ENCODE measurements at places on chromosomes 1 and 21.

DNA sequence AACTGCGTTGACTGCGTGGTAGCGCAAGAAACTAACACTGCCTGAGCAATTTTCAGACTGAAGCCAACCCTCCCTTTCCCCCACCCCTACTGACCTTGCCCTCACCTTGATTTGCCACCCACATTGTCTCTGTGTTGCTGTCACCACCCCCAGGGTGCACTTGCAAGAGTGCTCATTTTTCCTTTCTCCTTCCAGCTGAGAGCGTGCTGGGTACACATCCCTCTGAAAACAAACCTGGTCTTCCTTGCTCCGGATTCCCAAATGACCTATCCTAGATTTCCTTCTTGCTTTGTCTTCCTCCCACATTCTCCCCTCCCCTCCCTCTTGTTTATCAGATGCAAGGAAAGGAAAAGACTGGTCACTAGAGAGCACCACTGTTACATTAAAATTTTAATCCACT is 24.2 kb downstream of the MPZ start:
- DNase-seq: no peak

GRCh38 chr1:231793893-231794292 is 167.3 kb downstream of the DISC1 start:
- DNase-seq: no peak

- DNase-seq: peak; percentile 12
These were observed 726 bp upstream of the CYB5R1 start for GRCh38 chr1:202967684-202968281.

GRCh38 chr1:193542690-193543089 is 356.3 kb upstream of the B3GALT2 start:
- no peak for DNase-seq

- DNase-seq: peak; percentile 57
These were observed 47.8 kb downstream of the ITPKB start for GRCh38 chr1:226691247-226691646.

DNA sequence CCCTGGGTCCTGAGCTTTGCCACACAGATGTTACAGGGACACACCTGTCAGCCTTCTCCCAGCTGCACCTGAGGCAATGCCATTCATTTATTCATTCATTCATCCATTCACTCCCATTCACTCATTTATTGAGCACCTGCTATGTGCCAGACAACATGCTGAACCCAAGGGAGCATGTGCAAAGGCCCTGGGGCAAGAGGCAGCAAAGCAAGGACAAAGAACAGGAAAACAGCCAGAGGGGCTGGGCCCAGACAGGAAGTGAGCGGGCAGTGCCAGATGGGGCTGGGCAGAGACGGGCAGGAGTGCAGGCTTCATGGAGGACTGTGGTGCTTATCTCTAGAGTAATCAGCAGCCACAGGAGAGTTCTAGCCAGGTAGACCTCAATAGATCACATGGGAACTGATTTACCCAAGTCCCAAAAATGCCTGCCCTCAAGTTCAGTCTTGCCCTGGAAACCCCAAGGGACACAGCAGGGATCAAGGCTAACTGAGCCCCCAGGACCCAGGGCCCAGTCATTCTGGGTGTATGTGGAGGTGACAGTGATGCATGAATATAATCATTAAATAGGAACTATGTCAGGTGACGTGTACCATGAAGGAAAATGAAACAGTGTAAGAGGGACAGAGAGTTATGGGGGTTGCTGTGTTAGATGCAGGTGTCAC is 530.3 kb downstream of the MATN1 start:
- DNase-seq: no peak

- DNase-seq: no peak
These were observed 6.0 kb downstream of the COL9A2 start for GRCh38 chr1:40310983-40311642.

GRCh38 chr1:247079141-247079874 is 697 bp upstream of the ZNF670 start:
- peak; percentile 17 for DNase-seq

GRCh38 chr1:192516776-192517297 is 58.7 kb upstream of the RGS1 start:
- DNase-seq: peak; percentile 59

- DNase-seq: no peak
These were observed 542.5 kb upstream of the PKN2 start for GRCh38 chr1:88141499-88142074.

DNA sequence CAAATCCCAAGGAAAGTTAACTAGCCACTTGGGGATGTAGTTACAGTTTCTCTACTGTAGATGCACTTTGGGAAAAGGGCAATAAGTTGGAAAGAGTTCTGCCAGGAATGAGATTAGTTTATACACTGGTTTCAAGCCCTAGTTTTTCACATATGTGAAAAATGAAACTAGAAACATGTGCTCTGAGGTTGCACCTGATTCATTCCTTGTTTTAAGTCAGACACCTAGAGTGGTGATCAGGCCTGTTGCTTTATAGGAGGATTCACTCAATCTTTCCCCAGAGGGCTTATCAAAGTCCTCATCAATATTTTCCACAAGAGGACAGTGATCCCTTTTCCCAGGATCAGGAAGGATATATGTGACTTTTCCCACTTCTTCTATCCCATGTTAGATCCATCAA is 515.9 kb upstream of the PKN2 start:
- DNase-seq: no peak

GRCh38 chr1:232029315-232029714 is 402.7 kb downstream of the DISC1 start:
- DNase-seq: no peak

DNA sequence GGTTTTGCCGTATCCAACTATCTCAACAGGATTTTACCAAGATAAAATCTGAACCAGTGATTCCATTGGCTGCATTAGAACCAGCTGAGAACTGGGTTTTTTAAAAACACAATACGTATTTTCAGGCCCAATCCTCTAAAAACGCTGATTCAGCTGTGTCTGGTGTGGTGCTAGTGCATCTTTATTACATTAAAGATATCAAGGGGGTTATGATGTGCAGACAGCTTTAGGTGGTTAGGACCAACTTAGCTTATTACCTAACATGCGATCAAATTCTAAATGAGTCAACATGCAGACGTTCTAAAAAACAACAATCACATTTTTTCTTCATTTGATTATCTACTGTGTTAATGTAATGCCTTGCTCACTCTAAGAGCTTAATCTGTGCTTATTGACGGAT is 32.0 kb upstream of the EXO1 start:
- no peak for DNase-seq

- DNase-seq: no peak
These were observed 7.2 kb downstream of the GPBP1L1 start for GRCh38 chr1:45679123-45679522.
